Jurkat, Clone E6-1 (cell line): ENCODE measurements at places on chromosomes 2 and 18.

DNA sequence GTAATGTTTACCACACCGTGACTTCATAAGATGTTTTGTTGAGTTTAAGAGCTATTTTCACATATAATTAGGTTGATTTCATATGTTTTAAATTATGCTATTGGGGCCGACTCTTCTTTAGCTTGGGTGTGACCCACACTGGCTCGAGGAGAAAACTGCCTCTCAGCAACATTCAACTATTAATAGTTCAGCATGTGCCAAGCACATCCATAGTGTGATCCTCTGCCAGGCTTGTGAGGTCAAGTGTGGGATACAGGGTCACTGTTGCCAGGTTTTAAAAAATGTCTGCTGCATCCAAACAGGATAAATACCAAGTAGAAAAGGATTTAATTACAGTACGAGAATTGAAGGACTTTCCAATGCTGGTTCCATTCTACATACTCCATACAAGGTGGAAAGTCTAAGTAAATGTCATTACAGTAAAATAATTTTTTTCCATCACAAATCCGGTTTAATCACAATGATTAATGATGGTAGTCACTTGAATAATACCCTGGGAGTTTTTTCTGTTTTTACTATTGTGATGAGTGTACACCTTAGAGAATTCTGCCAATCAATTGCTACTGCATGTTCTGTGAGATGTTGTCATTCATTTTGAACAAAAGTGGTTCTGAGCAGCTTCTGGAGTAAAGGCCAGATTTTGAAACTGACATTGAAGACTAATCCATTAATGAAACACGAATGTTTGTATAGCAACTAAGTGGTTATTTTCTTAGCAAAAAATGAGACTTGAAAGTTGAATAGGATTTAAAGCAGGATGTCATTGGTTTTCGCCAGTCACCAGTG is 84.5 kb downstream of the ABI2 start:
- no peak for DNase-seq

- DNase-seq = peak; percentile 92
These were observed 40.0 kb downstream of the GKN2 start for GRCh38 chr2:68912732-68913131.

- no peak for DNase-seq
These were observed 33.8 kb upstream of the TMEM87B start for GRCh38 chr2:112021290-112021689.

- DNase-seq = no peak
These were observed 31.1 kb upstream of the RAPH1 start for GRCh38 chr2:203566161-203566560.

- DNase-seq = no peak
These were observed 2.4 kb downstream of the EN1 start for GRCh38 chr2:118845005-118845521.
